PC-3 (cell line): ENCODE measurements at places on chromosomes 13 and 19.

GRCh38 chr13:50171590-50172282, 156.5 kb downstream of the KCNRG start:
- no peak for DNase-seq

- no peak for DNase-seq
Measured at GRCh38 chr19:42096255-42096837, 20.4 kb downstream of the ZNF574 start.

DNA sequence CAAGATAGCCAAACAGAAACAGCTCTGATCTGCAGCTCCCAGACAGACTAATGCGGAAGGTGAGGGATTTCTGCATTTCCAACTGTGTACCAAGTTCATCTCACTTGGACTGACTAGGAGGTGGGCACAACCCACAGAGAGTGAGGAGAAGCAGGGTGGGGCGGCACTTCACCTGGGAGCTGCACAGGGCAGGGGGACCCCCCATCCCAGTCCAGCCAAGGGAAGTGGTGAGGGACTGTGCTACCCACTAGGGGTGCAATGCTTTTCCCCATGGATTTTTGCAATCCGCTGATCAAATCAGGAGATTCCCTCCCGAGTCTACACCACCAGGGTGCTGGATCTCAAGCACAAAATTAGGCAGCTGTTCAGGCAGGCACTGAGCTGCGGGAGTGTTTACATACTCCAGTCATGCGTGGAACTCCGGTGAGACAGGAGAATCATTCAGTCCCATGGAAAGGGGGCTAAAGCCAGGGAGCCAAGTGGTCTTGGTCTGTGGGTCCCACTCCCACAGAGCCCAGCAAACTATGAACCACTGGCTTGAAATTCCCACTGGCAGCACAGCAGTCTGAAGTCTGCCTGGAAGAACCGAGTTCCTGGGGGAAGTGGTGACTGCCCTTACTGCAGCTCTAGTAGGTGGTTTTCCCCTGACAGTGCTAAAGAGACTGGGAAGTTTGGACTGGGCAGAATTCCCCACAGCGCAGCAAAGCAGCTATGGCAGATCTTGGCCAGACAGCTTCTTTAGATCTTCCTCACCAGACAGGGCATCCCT, 85.1 kb upstream of the UFM1 start:
- no peak for DNase-seq

DNA sequence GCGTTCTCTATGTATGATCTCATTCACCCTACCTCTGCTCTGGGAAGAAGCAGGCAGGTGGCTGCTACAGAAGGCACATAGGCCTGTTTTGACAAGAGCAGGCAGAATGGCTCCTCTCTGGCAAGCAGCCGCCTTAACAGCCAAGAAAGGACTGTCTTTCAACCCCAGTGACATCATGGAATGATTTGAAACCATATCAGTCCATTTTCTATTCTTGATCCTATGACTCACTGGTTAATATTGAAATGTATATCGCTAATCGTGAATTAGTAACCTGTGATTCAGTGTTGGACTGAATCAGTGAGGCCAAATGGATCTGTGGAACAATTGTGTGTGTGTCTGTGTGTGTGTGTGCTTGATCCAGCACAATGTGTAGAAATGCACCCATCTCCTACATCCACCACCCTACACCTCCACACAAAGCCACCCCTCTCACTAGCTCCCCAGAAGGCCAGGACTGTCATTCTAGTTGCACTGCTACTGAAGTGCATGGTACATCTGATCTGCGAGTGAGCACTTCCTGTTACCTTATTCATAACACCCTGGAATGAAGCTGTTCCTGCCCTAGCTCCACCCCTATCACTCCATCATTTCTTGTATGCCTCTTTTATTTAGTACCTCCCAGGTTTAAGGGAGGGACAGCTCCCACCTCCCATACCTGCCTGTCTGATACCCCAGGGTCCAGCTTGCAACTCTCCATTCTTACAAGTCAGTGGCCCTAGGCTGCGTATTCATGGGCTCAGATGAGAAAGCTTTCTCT, 460.0 kb downstream of the FOXO1 start:
- DNase-seq = peak; percentile 64

- DNase-seq = peak; percentile 45
Measured at GRCh38 chr13:20461481-20461859, 64.2 kb downstream of the CRYL1 start.

DNA sequence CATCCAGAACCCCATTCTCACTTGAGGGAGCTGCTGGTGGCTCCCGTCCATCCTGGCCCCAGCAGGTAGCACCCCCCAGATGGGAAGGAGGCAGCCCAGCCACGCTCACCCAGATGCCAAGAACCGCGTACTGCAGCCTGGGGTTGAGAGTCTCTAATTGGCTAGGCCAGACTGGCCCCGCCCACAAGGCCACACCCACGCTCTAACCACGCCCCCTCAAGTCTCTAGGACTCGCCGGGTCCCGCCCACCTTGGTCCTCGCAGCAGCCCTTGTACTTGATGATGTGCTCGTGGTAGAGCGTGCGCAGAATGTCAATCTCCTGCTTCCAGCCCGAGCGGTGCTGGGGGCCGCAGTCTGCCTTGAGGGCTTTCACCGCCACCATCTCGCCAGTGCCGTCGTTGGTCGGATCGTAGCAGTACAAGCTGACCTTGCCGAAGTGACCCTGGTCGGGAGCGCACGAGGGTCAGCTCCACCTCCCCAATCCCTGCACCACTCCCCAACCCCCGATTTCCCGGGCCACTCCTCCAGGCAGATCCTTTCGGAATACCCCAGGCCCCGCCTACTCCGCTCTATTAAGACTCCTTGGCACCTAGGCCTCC, 14.5 kb upstream of the ICAM3 start:
- DNase-seq = peak; percentile 30

DNA sequence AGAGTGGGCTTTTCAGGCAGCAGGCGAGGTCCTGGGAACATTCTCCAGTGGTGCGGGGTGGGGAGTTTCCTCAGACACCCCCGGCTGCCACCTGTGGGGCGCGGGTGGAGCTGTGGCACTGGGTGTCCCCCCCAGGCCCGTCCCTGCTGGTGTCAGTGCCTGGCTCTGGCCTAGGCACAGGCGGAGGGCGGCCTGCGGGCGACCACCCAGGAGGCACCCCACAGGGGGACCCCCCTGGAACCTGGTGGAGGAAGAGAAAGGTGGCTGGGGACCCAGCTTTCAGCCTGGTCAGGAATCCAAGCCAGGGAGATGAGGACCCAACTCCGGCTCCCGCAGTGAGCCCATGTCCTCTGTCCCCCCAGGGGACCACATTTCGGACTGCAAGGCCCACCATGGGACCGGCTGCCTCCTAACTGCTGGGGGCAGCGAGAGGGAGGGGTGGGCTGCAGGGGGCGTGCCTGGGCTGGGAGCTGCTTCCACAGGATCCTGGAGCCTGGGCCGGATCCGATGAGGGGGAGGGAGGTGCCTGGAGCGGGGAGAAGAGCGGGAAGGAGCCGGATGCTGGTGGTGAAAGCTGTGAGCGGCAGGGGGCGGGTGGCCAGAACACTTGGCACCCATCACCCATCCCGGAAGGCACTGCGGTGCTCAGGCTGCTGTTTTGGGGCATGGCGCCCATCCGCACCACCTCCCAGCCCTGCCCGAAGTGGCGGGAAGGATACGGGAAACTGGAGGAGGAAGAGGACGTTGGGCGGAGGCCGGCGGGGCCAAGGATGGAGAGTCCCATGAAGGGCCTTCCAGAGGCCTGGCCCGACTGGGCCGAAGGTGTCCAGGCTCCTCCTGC, 5.5 kb upstream of the CTXN1 start:
- no peak for DNase-seq

- no peak for DNase-seq
Measured at GRCh38 chr13:100522618-100523309, 65.8 kb downstream of the GGACT start.

DNA sequence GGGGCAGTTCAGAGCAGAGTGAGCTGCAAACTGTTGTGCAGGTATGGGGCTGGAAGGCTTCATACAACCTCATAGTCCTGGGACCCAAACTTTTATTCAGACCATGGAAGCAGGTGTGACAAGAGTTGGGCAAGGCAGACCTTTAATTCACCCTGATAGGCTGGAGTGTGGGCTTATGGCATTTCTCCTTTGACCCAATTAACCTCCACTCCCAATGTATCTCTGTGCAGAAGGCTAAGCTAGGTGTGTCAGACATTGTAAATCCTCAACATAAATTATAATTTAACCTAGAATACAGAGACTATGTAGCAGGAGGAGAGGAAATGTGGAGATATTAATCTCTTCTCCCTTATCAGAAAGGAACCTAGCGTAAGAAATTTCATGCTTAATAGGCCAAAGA, 12.2 kb upstream of the OR10H2 start:
- DNase-seq = no peak

DNA sequence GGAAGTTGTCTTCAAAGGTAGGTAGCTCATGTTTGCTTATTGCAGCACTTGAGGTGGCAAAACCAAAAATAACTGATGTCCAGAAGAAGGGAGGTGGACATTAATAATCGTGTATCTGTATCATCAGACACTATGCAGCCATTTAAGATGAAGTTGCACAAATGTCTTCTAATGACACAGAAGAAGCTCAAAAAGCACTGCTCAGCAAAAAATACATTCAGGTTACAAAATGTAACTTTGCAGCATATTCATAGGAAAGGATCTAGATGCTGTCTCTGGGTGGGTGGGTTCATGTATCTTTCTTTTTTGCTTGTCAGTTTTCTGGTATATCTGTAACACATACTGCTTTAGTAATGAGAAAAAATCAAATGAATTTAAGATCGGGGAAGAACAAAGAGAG, 247.8 kb downstream of the DNAJC15 start:
- no peak for DNase-seq

- DNase-seq = no peak
Measured at GRCh38 chr19:58396691-58397532, 1.5 kb downstream of the RNF225 start.

GRCh38 chr13:29125191-29125933, 305.2 kb downstream of the MTUS2 start:
- no peak for DNase-seq

GRCh38 chr13:52961256-52961910, 67.2 kb upstream of the OLFM4 start:
- DNase-seq = no peak

GRCh38 chr13:60645676-60646075, 248.7 kb downstream of the TDRD3 start:
- peak; percentile 9 for DNase-seq

DNA sequence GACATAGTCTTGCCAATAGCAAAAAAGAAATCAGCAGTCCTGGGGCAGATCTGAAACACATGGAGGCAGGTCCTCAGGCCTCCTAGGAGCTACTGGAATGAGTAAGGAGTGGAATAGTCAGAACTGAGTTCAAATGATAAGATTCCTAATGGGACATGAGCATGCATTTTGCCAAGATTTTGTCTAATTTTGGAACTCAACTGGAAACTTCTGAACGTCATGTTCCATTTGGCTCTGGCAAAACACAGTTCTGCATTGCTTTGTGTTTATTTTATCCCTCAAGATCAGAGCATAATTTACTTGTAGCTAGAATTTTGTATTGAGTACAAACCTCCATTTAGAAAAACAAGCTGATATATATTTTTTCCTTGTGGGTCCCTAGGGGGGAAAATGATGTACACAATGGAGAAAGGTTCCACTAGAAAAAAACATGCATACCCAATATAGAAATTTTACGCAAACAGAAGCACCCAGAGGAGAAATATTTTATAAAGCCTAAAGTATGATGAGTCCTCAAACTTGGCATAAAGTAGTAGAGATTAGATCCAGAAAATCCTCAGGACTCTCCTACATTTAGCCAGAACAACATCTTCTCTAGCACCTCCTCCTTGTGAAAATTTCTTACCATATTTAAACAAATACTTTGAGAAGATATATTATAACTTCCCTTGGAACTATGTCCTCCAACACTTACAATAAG, 149.0 kb upstream of the SERP2 start:
- no peak for DNase-seq

DNA sequence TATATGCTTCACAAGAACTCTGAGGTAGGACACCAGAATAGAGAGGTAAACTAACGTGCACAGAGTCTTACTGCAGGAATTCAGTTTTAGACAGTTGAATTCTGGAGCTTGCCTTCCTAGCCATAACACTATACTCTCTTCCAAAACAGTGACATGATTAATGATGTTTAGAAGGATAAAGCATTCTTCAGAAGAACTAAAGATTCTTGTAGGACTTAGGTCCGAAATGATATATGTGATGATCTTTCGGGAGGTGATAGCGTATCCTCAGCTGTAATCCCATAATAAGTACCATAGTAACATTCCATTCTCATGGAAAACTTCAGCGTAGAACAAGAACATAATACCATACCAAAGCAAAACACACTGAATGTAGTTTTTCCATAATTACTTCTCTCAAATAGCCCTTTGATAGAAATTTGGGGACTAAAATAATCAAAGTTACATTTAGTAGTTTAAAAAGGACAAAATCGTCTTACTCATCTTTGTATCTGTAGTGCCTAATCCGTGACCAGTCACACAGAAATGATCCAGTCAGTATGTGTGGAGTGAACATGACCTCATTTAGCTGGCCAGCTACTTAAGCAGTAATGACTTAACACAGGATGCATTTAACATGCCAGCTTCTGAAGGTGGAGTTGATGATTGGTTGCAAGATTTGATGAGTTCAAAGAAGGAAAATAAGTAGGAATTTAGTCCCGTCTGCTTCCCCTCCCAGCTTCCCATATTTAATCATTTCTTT, 38.4 kb downstream of the PIBF1 start:
- DNase-seq = no peak

- no peak for DNase-seq
Measured at GRCh38 chr19:49895566-49896297, 955 bp downstream of the IL4I1 start.
